Activated naive CD8-positive, alpha-beta T cell treated with anti-CD3 and anti-CD28 coated beads for 36 hours (primary cell): ENCODE measurements at places on chromosomes 1 and 21. TPM values are rescaled to one million over a fixed set of nuclear protein-coding genes. Genes with fewer than 3 reads are reported as not detected.

GRCh38 chr1:67956116-67956515, 94.3 kb downstream of the DIRAS3 start:
- H3K36me3 ChIP-seq = no peaks in the 10 kb centered on the region
- H3K4me3 ChIP-seq = no peak overlapping the region
- peaks cover 9% of the 10 kb centered on the region for H3K27me3 ChIP-seq
- no peaks in the 10 kb centered on the region for H3K4me1 ChIP-seq

- H3K27ac ChIP-seq = no peak overlapping the region
- peaks cover 8% of the 10 kb centered on the region for H3K4me1 ChIP-seq
- H3K4me3 ChIP-seq = no peak overlapping the region
- no peak for DNase-seq
- no peaks in the 10 kb centered on the region for H3K36me3 ChIP-seq
These were observed 12.5 kb upstream of the KCNA3 start for GRCh38 chr1:110687250-110687649.

GRCh38 chr1:76267631-76268030, 193.1 kb downstream of the ST6GALNAC3 start:
- peak overlapping the region; percentile 42 for H3K4me3 ChIP-seq
- H3K36me3 ChIP-seq = peaks cover 2% of the 10 kb centered on the region
- H3K4me1 ChIP-seq = peaks cover 59% of the 10 kb centered on the region
- DNase-seq = no peak

The SOAT1 gene
- 90.9 TPM for total RNA-seq

GRCh38 chr1:17033481-17033880, 20.4 kb downstream of the SDHB start:
- H3K4me3 ChIP-seq = no peak overlapping the region
- H3K27ac ChIP-seq = no peak overlapping the region
- H3K27me3 ChIP-seq = no peaks in the 10 kb centered on the region

GRCh38 chr1:59759156-59759925, 55.4 kb upstream of the HOOK1 start:
- H3K4me3 ChIP-seq = peak overlapping the region; percentile 42
- H3K27ac ChIP-seq = peak overlapping the region; percentile 47
- H3K4me1 ChIP-seq = peaks cover 3% of the 10 kb centered on the region
- no peaks in the 10 kb centered on the region for H3K36me3 ChIP-seq
- H3K27me3 ChIP-seq = no peaks in the 10 kb centered on the region
- DNase-seq = peak; percentile 73

DNA sequence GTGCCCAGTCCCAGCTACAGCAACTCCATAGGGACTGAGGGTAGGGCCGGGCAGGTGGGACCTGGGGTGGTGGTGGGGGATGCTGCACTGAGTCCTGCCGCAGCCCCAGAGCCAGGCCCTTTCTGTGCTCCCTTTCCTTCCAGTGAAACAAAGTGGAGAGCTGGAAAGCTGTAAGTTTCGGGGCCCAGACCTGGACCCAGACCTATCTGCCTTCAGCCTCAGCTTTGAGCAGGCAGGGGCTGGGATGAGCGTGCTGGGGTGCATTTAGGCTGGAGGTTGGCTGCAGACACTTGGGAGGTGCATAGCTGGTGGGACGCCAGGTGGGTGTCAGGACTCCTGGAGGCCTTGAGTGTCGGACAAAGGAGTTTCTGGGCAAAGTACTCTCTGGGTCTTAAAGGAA, 92.7 kb upstream of the C1orf174 start:
- peaks cover 4% of the 10 kb centered on the region for H3K36me3 ChIP-seq
- no peaks in the 10 kb centered on the region for H3K4me1 ChIP-seq
- DNase-seq = no peak
- H3K27ac ChIP-seq = no peak overlapping the region

- H3K4me3 ChIP-seq = no peak overlapping the region
- DNase-seq = no peak
- H3K4me1 ChIP-seq = peaks cover 8% of the 10 kb centered on the region
- peaks cover 3% of the 10 kb centered on the region for H3K27me3 ChIP-seq
- no peak overlapping the region for H3K27ac ChIP-seq
- H3K36me3 ChIP-seq = no peaks in the 10 kb centered on the region
These were observed 120.9 kb downstream of the ATG4C start for GRCh38 chr1:62904856-62905225.

The NFASC gene
- 0.06 TPM for total RNA-seq

The ITGB3BP gene
- 60.8 TPM for total RNA-seq

The PM20D1 gene
- 0.25 TPM for total RNA-seq

GRCh38 chr1:53291574-53291973, 36.3 kb downstream of the LRP8 start:
- no peaks in the 10 kb centered on the region for H3K27me3 ChIP-seq
- peaks cover 20% of the 10 kb centered on the region for H3K4me1 ChIP-seq
- H3K36me3 ChIP-seq = peaks cover 3% of the 10 kb centered on the region
- no peak overlapping the region for H3K4me3 ChIP-seq

GRCh38 chr1:28163496-28164161, 12.9 kb downstream of the PTAFR start:
- no peaks in the 10 kb centered on the region for H3K36me3 ChIP-seq
- peaks cover 60% of the 10 kb centered on the region for H3K27me3 ChIP-seq
- H3K4me1 ChIP-seq = peaks cover 9% of the 10 kb centered on the region
- H3K27ac ChIP-seq = no peak overlapping the region
- no peak overlapping the region for H3K4me3 ChIP-seq
- no peak for DNase-seq

- no peak overlapping the region for H3K27ac ChIP-seq
- peaks cover 27% of the 10 kb centered on the region for H3K27me3 ChIP-seq
These were observed 90.7 kb downstream of the TENT5C start for GRCh38 chr1:117696561-117696960.

DNA sequence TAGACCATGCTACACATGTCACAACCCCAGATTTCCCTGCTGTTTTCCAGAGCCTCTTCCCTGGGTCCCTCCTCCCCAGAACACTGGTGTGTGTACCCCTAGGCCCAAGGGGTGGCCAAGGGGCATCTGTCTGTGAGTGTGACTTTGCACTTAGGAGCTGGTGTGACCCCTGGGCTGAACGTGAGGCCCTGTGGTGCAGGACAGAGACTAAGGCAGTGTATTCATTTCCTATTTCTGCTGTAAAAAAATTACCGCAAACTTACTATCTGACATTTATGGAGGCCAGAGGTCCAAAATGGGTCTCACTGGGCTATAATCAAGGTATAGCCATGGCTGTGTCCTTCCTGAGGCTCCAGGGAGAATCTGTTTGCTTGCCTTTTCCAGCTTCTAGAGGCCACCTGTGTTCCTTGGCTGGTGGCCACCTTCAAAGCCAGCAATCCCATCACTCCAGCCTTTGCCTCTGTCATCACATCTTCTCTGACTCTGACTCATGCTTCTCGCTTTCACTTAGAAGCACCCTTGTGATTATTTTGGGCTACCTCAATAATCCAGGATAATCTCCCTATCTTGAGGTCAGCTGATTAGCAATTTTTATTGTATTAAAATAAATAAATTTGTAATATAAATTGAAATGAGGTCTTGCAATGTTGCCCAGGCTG, 24.0 kb upstream of the ELOA start:
- H3K4me3 ChIP-seq = no peak overlapping the region
- H3K27me3 ChIP-seq = no peaks in the 10 kb centered on the region
- no peak overlapping the region for H3K27ac ChIP-seq

DNA sequence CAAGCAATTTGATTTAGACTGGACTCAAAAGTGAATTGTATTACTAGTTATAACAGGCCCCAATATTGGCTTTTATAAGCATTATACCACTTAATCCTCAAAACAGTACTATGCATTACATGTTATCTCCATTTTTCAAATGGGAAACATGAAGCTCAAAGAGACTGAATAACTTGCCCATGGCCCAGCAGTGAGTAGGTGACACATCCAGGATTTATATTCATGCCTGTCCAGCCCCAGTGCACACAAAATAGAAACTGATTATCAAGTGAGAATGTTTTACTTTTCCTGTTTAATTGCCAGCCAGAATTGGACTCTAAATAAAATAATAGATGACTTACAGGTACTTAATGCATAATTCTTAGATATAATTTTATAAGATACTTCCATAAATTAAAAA, 82.9 kb downstream of the NIBAN1 start:
- H3K4me3 ChIP-seq = no peak overlapping the region
- peaks cover 28% of the 10 kb centered on the region for H3K4me1 ChIP-seq
- H3K27ac ChIP-seq = peak overlapping the region; percentile 76
- H3K36me3 ChIP-seq = no peaks in the 10 kb centered on the region
- H3K27me3 ChIP-seq = peaks cover 6% of the 10 kb centered on the region
- no peak for DNase-seq

DNA sequence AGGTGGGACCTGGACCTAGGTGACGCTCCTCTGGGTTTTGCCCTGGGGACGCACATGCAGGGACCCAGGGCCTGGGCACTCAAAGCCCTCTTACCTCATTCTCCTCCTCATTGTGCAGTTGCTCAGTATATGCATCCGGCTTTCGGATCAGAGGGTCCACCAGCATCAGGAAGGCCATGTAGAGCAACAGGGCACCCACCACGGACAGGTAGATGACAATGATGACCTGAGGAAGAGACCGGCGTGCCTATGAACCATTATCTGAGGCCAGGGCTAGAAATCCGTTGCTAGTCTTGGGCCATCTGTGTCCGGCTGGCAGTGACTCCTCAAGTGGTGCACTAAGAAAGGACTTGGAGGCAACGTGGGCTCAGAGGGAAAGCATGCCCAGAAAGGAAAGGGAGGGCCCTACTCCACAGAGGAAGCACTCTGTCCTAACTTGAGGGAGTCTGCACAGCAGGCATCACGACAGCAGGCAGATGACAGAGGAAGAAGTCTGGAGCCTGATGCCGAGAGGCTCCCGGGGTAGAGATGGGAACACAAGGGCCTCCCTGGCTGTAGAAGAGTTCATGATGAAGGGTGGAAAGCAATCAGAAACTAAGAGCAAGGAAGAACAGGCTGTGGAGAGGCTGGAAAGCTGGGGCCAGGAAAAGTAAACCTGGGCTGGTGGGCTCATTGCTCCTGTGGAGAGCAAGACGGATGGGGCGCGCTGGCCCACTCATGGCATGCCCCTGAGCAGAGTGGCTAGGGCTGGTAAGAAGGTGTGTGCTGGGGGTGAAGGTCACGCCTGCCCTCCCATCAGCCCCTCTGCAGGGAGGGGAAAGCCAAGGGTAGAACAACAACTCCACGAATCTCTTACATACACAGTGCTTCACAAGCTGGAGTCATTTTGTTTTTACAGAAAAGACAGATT, 10.3 kb downstream of the TMEM9 start:
- H3K27me3 ChIP-seq = no peaks in the 10 kb centered on the region
- no peak overlapping the region for H3K4me3 ChIP-seq
- no peaks in the 10 kb centered on the region for H3K4me1 ChIP-seq
- no peaks in the 10 kb centered on the region for H3K36me3 ChIP-seq

GRCh38 chr1:59640851-59641250, 173.9 kb upstream of the HOOK1 start:
- DNase-seq = no peak
- H3K27ac ChIP-seq = no peak overlapping the region
- no peak overlapping the region for H3K4me3 ChIP-seq
- no peaks in the 10 kb centered on the region for H3K36me3 ChIP-seq

DNA sequence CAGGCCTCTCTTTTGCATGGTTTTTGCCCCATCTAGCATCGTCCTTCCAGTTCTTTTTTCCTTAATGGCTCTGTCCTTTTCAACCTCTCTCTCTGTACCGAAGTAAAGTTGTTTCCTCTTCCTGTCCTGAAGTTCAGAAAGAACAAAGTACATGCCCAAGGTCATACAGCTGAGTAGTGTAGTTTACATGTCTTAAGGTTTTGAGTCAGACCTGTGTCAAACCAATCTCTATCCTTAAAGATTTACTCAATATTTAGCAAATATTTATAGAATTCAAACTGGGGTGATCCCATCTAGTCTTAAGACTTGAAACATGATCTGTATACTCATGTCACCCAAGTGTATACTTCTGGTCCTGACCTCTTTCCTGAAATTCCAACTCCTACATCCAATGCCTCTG, 118.7 kb upstream of the SGIP1 start:
- no peak overlapping the region for H3K4me3 ChIP-seq
- H3K27ac ChIP-seq = no peak overlapping the region
- H3K36me3 ChIP-seq = peaks cover 20% of the 10 kb centered on the region
- H3K4me1 ChIP-seq = peaks cover 27% of the 10 kb centered on the region
- DNase-seq = no peak

- no peaks in the 10 kb centered on the region for H3K36me3 ChIP-seq
- peak overlapping the region; percentile 29 for H3K4me3 ChIP-seq
- H3K27ac ChIP-seq = no peak overlapping the region
- peak; percentile 81 for DNase-seq
- H3K4me1 ChIP-seq = peaks cover 40% of the 10 kb centered on the region
- peaks cover 53% of the 10 kb centered on the region for H3K27me3 ChIP-seq
These were observed 1.5 kb upstream of the COL16A1 start for GRCh38 chr1:31705080-31705866.

The GJA4 gene
- total RNA-seq = not detected

- no peaks in the 10 kb centered on the region for H3K27me3 ChIP-seq
- H3K4me1 ChIP-seq = peaks cover 59% of the 10 kb centered on the region
- H3K36me3 ChIP-seq = peaks cover 2% of the 10 kb centered on the region
These were observed 105.0 kb downstream of the GALNT2 start for GRCh38 chr1:230172016-230172537.

DNA sequence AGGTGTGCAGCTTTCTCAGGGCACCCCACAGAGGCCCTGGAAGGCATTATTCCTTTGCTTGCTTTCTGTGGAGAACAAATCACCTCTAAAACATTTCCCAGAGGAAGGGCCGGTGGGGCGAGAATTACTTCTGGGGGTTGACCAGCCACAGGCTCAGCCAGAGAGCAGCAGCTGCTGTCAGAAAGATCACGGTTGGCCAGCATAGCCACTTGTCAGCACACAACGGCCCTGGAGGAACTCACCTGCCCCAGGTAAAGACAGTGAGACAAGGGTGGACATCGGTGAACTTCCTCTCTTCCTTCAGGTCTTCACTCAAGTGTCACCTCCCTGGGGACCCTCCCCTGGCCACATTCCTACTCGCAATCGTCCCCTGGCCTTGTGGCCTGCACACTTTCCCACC, 69.5 kb upstream of the CLDN14 start:
- no peak overlapping the region for H3K27ac ChIP-seq
- no peak for DNase-seq
- H3K4me3 ChIP-seq = no peak overlapping the region
- H3K27me3 ChIP-seq = peaks cover 5% of the 10 kb centered on the region
- H3K36me3 ChIP-seq = no peaks in the 10 kb centered on the region

The PCP4 gene
- total RNA-seq = not detected

- no peak for DNase-seq
- no peaks in the 10 kb centered on the region for H3K36me3 ChIP-seq
- peaks cover 7% of the 10 kb centered on the region for H3K4me1 ChIP-seq
These were observed 58.1 kb downstream of the CASZ1 start for GRCh38 chr1:10738061-10739058.

DNA sequence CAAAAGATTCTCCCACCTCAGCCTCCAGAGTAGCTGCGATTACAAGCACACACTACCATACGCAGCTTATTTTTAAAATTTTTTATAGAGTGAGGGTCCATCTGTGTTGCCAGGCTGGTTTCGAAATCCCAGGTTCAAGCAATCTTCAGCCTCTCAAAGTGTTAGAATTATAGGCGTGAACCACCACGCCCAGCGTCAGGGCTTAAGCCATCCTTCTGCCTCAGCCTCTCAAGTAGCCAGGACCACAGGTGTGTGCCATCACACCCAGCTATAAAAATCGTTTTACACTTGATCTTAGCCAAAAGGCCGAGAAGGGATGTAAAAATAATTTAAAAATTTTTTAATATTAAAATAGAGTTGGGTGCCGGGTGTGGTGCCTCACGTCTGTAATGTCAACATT, 4.3 kb upstream of the SLC25A33 start:
- peaks cover 12% of the 10 kb centered on the region for H3K4me1 ChIP-seq
- H3K36me3 ChIP-seq = no peaks in the 10 kb centered on the region
- no peak overlapping the region for H3K27ac ChIP-seq
- H3K27me3 ChIP-seq = no peaks in the 10 kb centered on the region
- no peak for DNase-seq

- DNase-seq = no peak
- no peaks in the 10 kb centered on the region for H3K36me3 ChIP-seq
- H3K27ac ChIP-seq = no peak overlapping the region
- H3K27me3 ChIP-seq = peaks cover 26% of the 10 kb centered on the region
- H3K4me1 ChIP-seq = no peaks in the 10 kb centered on the region
These were observed 180.5 kb downstream of the TGFB2 start for GRCh38 chr1:218525451-218526197.
